Daoy (cell line): ENCODE measurements at places on chromosomes 7 and 10. TPM values are rescaled to one million over a fixed set of nuclear protein-coding genes. Genes with fewer than 3 reads are reported as not detected.

Gene PALD1
- 0.92 and 1.9 TPM in 2 replicates for total RNA-seq

Gene LRRC18
- total RNA-seq: not detected in 2 replicates

Gene LIPK
- total RNA-seq: not detected in 2 replicates

- DNase-seq: no peak
Measured at GRCh38 chr10:126808103-126808502, 97.1 kb upstream of the DOCK1 start.

DNA sequence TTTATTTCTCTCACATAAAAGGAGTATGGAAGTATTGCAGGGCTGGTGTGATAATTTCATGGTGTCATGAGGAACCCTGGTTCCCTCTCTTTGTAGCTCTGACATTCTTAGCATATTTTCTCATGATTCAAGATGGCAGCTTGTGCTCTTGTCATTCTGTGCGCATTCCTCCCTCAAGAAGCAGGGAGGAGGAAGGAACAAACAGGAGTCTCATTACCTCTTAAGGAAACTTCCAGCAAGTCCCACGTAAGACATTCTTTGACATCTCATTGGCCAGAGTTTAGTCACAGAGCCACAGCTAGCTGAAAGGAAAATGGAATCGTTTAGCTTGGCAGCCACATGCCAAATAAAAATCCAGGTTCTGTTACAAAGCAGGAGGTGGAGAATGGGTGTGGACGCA lies 546.8 kb downstream of the LRMDA start:
- peak; percentile 5 for DNase-seq

DNA sequence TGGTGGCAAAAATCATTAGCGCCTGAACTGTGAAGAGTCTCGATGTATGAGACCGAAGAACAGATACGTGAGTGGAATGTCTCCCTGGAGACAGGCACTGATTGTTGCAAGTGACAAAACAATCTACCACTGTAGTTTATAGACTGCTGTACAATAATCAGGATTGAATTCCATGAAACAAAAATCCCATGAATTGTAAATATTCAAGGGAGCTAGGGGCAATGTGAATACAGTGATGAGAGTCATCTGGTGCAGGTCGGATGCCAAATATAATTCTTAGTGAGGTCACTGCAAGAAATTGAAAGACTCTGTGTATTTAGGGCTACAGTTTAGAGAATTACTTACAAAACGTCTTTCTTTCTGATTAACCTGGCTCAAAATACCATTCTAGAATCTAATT lies 594.4 kb upstream of the VSTM2A start:
- DNase-seq: no peak

DNA sequence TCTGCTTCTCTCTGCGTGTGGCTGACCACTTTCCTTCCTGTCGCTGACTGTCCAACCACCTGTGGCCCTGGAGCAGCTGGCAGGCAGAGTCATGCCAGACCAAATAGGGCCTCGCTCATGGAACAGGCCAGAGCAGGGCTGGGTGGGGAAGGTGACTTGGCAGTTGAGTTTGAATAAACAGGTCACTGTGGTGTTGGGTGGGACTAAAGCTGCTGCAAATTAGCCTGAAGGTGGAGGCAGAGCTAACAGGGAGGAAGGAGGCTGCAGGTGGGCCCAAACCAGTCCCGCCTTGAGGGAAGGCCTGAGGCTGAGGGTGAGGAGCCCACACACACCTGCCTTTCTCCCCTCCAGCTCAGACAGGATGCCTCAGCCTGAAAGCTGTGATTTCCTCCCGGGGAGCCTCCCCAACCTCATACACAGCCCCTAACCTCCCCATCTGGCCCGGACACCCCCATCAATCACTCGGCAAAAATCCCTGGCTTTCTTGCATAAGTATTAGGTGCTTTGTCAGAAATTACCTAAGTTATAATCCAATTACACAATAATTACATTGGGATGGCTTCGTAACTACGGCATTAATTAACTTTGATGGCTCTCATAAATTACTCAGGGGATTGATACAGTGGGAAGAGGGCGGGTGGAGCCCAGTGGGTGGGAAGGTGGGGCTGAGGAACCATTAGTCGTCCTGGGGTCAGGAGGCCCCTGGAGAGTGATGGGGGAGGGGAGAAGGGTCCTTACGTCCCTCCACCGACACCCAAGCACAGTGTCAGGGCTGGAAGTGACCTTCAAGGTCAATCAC lies 97.7 kb upstream of the PCBD1 start:
- peak; percentile 19 for DNase-seq

- peak; percentile 63 for DNase-seq
Measured at GRCh38 chr10:59177031-59177797, 771 bp downstream of the PHYHIPL start.

DNA sequence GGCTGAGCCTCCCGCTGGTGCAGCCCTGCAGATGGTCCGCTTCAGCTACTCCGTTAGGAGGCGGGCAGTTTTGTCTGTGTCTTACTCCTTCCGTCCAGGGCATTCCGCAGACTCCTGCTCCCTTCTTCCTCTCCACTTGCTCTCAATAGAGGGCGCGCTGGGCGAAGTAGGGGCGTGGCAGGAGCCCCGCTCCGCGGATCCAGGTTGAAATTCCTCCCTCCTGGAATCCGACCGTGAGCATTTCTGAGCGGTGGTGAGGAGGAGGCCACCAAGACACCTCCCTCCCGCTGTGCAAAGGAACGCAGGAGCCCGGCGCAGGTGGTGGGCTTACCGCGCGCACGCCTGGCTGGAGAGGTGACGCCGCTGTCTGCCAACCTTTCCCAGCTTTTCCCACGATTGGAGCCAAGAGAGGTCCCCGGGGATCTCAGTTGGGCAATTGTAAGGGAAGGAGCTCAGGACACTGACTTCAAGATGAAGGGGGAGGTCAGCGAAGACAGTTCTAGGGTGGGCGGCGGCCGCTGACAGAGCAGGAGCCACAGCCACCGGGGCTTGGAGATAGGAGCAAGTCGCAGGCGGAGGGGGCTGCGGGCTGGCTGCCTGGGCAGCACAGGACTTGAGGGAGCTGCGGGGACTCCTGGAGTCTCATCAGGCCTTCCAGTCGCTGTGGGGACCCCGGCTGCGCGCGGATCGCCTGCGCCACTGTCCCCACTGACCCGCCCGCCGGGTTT lies 1011.3 kb downstream of the XPNPEP1 start:
- no peak for DNase-seq

- peak; percentile 27 for DNase-seq
Measured at GRCh38 chr10:126133906-126134656, 237.7 kb downstream of the FANK1 start.

DNA sequence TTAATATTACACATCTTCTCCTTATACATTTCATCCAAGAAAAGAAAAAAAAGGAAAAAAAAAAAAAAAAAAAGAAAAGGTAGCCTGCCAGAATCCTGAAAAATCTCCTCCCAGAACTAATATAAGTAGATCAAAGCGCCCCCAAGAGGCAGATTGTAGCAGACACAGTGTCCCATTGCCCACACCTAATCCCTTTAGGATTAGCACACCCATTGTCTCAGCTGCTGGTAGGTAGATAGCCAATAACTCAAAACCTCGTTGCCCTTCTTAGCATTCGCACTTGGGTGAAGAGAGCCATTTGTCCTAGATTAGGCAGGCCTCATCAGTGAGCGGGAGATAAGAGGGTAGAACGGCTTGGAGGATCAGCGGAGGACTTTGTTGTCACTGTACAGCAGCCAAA lies 100.2 kb upstream of the SORCS1 start:
- no peak for DNase-seq

DNA sequence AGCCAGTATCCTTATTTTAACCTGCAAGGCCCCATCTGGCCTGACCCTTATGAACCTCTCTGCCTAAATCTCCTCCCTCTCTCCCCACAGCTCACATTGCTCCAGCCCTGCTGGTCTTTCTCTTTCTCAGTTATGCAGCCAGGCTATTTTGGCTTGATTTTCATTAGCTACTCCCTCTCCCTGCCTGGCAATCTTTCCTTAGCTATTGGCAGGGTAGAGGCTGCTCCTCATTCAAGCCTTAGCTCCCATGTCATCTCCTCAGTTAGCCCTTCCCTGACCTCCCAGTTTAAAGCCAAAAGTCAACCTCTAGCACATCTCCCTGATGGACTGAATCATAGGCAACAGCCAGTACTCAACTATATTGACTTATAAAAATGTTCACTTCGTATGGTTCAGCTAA lies 214.4 kb upstream of the CELF2 start:
- no peak for DNase-seq
